ENCODE measurements at places on chromosomes 1 and 21.

GRCh38 chr1:92310185-92310597 lies 11.3 kb downstream of the RPAP2 start:
- DNase-seq, result no peak

DNA sequence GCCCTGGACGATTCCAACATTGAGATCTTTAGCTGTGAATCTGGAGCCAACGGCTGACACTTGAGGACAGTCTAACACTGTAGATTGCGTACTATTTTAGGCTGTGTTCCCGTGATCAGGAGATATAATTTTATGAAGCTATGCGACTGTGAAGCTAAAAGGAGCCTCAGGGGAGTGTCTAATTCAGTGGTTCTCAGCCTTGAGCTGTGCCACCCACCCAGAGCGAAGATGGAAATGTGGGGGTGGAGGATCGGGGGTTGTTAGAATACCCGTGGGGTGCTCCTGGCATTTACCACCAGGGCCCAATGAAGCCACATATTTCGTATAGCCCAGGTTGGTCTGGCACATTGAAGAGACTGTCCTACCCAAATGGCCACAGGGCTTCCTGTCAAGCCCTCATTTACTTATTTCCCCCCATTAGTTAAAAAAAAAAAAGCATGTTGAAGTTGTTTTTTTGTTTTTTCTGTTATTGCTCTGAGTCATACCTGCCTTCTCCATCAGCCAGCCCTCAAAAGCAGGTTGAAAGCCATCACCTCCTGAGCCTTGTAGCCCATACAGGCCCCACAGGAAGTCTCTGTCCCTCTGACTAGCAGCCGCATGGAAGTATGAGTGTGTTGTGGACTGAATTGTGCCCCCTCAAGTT lies 141.7 kb downstream of the GALNT2 start:
- DNase-seq, result no peak

- no peak for DNase-seq
These were observed 35.8 kb downstream of the PLEKHA6 start for GRCh38 chr1:204323887-204324286.

DNA sequence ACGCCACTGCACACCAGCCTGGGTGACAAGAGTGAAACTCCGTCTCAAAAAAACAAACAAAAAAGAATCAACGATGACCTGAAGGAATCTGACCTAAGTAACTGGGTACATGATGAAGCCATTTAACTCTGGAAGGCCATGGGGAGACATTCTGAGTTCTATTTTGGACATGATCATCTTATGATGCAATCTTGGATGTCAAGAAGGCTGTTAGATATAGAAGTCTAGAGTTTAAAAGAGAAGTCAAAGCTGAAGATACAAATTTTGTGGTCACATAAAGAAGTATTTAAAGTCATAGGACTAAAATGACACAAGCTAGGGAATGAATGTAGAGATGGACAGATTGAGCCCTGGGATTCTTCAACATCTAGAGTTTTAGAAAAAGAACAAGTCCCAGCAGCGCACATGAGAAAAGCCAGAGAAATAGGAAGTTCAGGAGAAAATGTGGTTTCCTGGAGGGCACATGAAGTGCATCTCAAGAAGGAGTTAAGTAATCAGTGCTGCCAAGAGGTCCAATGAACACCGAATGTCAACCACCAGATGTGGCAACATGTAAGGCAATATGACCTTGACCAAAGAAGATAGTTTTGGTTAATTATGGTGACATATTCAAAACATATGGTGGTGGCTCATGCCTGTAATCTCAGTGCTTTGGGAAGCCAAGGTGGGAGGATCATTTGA lies 26.8 kb downstream of the ELK4 start:
- DNase-seq, result no peak

- no peak for DNase-seq
These were observed 63.6 kb upstream of the DENND1B start for GRCh38 chr1:197838836-197839235.

GRCh38 chr1:226708342-226708780 lies 30.7 kb downstream of the ITPKB start:
- no peak for DNase-seq

DNA sequence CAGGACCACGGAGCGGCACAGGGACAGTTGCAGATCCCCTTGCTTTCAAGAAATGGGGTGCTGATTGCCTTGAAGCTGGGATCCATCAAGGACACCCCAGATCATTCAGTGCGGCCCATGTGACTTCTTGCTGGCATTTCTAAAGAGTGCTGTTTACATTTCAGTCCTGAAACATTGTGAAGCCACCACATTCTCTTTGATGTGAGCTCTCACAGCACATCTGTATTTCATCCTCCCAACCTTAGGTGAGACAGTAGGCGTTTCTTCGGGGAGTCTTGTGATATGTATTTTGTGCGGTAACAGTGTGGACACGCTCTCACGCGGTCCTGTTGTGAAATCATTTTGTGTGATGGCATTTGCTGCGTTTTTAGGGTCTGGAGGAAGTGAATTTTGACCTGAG lies 57.2 kb downstream of the CACHD1 start:
- no peak for DNase-seq

- no peak for DNase-seq
These were observed 41.1 kb downstream of the ADGRL2 start for GRCh38 chr1:81841795-81842194.

DNA sequence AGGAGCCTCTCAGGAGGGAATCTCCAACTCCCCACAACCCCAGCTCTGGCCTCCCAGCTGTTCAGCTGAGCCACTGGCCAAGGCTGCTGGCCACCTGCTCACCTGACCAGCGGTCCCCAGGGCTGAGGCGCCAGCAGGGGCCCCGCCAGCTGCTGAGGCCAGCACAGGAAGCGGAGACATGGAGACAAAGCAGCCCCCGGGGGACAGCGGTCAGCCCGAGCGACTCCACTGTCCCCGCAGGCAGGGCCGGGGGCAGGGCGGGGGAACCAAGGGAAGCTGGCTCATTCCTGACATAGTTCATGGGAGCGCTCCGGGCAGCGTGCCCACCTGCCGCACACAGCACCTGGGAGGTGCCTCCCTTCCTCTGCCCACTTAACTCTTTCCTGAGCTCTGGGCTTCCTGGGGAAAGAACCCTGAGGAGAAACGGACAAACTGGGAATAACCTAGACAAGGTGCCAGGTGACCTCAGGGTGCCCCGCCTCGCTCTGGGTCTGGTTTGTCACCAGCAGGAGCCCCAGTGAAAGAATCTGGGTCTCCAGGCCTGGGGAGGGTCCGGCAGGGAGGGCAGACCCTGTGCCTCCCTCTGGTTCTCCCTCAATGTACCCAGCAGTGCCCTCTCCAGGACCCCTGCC lies 10.7 kb downstream of the EPHA2 start:
- no peak for DNase-seq

DNA sequence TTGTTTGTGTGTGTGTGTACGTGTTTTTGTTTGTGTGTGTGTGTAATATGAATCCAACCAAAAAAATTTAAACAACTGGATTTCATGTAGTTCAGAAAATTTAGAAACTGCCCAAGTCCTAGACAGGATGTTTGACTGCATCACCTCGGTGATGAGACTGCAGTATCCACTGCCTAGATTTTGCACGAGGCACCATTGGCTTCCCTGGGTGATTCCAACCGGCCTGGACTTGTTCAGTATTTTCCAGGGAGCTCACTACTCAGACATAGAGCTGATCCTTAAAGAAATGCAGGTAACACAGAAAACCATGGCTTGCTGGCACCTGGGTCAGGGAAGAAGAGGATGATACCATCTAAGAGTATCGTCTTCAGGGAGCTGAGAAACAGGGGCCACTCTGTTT lies 18.2 kb upstream of the KCNK2 start:
- no peak for DNase-seq

- no peak for DNase-seq
These were observed 710.6 kb downstream of the MRPL39 start for GRCh38 chr21:24896735-24897124.

DNA sequence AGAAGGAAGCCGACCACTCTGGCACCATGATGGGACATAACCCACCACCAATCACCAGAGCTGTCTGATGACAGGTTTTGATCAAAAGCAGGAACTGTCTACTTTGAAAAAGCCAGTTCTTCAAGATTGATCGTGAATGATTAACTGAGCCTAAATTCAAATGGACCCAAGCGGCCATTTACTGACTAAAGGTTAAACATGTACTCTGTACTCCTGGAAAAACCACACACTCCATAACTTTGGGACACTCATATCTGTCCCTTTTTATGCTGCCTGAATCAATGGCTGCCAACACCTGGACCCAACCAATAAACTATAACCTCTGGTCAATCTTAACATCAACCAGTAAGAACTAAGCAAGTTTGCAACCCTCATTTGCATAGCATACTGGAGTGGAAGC lies 206.6 kb downstream of the URB2 start:
- no peak for DNase-seq

DNA sequence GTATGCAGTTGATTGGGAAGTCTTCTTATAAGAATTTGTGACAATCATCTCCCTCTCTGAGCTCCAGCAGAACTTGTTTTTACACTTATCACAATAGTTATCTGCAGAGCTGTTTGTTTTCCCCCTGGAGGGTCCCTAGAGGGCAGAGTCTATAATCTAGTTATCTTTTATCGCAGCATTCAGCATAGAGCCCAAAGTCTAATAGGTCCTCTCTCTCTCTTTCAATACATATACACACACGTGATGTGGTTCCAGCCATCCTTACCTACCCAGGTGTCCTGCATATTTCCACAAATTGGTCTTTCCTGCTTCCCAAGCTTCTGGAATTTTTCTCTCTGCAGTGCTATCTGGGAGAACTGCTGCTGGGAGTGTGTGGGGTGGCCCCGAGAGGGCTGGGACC lies 229.6 kb upstream of the KIAA0040 start:
- DNase-seq, result no peak

GRCh38 chr1:151540982-151541377 lies 871 bp downstream of the TUFT1 start:
- DNase-seq, result no peak

DNA sequence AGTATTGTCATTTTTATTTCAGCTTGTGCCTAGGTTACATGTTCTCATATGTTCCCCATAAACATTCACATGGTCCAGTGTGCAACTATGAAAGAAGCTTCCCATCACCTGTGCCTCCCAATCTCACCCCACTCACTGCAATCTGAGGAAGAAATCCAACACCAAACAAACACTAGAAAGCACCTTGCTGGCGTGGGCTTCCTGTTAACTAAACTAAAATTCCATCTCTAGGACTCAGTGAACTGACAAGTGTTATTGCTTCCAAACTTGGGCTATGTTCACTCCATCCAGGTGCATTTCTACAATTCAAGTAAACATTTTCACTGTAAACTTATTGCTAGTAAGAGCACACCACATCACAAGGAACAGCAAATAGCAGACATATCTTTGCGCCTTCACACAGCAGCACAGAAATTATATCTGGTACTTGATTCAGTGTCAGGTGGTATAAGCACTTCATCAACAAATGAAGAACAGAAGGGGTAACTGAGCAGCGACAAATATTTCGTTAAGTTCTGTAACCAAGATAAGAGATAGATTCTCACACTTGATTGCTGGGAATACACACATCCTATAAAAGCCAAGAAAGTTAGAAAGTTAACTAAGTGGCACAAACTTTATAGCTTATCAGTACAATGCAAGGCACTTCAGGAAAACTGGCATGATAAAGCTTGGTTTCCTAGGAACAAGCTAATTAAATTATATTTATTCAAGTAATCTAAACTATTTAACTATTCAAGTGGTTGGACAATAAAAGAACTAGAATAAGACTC lies 8.9 kb upstream of the KCNJ15 start:
- DNase-seq, result no peak

DNA sequence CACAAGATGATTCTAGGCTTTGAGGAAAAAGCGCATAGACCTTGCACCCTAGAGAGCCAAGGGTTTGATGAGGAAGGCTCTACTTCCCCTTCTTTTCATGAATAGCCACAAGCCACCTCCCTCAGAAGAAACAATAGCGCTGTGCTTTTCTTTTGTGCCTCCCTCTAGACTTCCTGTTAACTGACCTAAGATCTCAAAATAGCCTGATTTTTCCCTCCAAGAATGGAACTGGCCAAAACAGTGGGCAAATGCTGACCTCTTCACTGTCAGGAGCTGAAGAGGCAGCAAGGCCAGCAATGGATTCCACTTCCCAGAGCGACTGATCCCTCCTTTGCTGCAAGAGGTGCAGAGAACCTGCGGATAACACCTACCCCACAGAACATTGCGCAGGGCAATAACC lies 362.8 kb downstream of the KCNH1 start:
- no peak for DNase-seq

DNA sequence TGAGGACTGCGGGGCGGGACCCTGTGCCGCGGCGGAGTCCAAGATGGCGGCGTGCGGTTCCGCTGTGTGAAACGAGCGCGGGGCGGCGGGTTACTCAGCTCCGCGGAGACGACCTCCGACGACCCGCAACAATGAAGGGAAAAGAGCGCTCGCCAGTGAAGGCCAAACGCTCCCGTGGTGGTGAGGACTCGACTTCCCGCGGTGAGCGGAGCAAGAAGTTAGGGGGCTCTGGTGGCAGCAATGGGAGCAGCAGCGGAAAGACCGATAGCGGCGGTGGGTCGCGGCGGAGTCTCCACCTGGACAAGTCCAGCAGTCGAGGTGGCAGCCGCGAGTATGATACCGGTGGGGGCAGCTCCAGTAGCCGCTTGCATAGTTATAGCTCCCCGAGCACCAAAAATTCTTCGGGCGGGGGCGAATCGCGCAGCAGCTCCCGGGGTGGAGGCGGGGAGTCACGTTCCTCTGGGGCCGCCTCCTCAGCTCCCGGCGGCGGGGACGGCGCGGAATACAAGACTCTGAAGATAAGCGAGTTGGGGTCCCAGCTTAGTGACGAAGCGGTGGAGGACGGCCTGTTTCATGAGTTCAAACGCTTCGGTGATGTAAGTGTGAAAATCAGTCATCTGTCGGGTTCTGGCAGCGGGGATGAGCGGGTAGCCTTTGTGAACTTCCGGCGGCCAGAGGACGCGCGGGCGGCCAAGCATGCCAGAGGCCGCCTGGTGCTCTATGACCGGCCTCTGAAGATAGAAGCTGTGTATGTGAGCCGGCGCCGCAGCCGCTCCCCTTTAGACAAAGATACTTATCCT lies 430 bp downstream of the RBM15 start:
- peak; percentile 26 for DNase-seq

DNA sequence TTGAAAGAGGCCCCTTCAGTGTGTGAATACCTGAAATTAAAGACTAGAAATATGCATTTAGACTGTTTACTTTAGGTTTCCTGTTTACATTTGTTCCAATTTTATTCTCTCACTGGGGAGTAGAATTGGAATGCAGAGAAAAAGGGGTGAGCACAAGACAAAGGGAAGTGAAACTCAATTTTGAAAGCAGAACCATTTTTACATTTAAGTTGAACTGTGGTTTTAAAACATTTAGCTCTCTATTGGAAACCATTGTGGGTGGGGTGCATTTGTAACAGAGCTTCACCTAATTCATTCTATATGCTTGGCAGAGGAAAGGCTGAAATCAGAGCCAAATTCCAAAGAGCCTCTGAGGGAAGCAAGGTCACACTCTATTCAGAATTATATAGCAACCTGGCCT lies 235.3 kb upstream of the C1orf105 start:
- DNase-seq, result no peak

- no peak for DNase-seq
These were observed 12.7 kb downstream of the SPATC1L start for GRCh38 chr21:46171585-46171984.
